ENCODE measurements at places on chromosomes 13 and 19.

GRCh38 chr13:89733829-89734228, 1613.7 kb upstream of the MIR17HG start:
- DNase-seq: no peak

- no peak for DNase-seq
These were observed 5.5 kb upstream of the KCTD4 start for GRCh38 chr13:45206340-45206739.

DNA sequence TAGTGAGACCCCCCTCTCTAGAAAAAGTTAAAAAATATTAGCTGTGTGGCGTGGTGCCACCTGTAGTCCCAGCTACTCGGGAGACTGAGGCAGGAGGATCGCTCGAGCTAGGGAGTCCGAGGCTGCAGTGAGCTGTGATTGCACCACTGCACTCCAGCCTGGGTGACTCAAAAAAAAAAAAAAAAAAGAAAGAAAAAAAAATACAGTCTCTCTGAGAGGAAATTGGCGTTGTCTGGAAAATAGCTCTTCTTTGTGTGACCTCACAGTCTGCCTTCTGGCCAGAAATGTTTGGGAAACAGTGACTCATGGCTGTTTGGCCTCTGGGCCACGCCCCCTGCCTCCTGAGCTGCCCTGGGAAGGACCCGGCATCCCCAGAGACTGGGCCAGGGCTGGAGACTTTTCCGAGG, 10.7 kb downstream of the MARCHF2 start:
- DNase-seq: peak; percentile 7

DNA sequence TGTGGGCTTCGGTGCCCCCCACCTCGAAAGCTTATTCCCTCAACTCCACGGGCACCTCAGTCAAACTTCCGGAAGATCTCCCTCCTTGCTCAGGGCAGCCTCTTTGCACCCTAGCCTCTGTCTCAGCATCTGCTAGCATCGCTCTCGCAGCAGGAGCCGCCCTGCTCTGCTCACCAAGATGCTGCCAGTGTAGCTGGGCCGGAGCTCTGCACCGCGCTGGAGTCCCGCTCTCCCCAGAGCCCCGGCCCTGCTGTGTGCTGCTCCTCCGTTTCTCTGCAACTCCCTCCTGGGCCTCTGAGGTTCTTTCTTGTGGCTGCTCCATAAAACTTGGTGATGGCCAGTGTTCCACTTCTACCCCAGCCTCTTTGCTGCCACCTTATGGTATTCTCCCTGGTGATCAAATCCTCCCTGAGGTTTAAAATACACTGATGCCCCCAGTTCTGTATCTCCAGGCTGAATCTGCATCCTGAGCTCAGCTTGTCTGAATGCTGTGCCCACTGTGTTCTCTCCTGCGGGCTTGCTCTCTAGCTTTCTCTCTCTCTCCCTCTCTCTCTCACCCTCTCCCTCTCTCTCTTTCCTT, 198.0 kb downstream of the UQCRFS1 start:
- DNase-seq: no peak

GRCh38 chr19:17721821-17722220, 2.5 kb downstream of the MAP1S start:
- DNase-seq: peak; percentile 26

DNA sequence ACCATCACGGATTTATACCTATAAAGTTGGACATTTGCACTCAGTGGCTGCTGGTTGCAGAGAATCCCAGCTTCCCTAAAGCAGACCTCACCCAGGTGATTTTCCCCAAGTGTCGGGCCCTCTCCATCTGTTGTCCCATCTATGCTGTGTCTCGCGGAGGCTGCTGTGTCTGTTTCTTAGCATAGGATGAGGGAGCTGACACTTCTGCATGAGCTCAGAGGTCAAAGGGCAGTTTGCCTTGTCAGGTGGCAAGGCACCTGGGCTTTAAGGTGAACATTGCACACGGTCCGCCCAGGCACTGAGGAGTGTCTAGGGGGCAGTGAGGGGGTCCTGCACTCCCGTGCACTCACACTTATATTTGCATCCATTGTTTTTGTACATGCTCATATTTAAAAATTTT, 151.6 kb downstream of the ZIC5 start:
- DNase-seq: no peak

DNA sequence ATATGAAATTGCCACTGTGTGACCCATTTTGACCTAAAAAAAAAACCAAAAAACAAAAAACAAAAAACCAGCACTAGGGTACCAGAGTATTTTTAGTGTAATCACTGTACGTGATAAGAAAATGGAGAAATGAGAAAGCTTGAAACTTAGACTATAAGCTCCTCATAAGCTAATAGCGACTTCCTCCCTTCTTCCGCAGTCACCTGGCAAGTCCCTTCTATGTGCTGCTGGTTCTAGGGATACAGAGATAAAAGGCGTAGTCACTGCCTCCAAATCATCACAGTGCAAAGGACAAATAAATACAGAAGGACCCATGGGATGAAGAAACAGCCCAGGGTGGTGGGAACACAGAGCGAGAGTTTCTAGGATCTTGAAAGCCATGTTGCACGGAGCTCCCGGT, 190.3 kb downstream of the TM9SF2 start:
- no peak for DNase-seq

- no peak for DNase-seq
These were observed 140.1 kb downstream of the RGCC start for GRCh38 chr13:41597348-41598041.

DNA sequence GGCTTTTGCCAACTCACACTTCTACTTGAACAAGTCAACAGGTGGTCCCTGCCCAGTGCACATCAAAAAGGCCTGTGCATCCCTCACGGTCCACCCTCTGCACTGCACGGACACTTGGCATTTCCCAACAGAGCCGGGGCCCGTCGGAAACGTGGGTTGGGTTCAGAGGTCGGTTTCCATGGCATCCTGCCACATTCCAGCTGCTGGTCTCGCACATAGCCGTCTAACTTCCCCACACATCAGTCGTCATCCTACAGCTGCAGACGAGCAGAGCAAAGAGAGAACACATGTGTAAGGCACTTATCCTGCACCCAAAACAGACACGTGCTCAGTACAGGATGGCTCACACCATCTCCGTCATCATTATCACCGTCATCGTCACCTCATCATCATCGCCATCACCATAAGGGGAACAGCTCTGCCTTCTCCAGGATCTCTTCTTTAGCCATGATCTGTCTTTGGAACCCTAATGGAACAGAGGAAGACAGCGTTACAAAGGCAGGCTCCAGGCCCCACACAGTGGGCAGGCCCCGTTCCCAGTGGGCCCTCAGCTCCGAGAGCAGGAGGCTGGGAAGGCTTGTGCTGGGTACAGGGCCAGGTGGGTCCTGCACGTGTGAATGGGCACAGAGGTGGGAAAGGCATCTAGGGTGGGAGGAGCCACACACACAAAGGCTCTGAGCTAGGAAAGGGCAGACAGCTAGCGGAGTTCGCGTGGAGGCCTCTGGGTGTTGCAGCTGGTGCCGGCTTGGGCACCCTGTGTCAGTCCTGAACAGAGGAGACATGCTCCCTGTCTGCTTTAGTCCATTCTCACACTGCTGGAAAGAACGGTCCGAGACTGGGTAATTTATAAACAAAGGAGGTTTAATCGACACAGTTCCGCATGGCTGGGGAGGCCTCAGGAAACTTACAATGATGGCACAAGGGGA, 170.8 kb upstream of the SOX1 start:
- DNase-seq: no peak

DNA sequence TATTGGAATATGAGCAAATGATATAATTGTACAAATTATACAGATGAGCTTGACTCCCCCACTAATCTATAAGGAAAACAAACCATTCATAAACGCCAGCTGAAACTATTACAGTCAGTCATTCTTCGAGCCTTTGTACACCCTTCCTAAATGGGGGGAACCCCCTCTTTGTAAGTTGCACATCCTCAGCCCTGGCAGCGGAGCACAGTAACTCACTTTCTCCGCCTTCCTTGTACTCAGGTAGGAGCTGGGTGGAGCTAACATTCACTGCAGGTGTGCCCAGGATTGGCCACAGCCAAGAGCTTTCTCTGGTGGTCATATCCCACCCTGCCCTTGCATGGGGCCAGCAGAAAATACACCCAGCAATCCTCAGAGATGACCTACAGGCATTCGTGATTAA, 28.6 kb downstream of the PIN1 start:
- DNase-seq: no peak

- no peak for DNase-seq
These were observed 60.1 kb downstream of the DCT start for GRCh38 chr13:94419304-94419924.

GRCh38 chr13:50133358-50133953, 118.2 kb downstream of the KCNRG start:
- DNase-seq: no peak

- no peak for DNase-seq
These were observed 12.4 kb downstream of the RFX1 start for GRCh38 chr19:13993590-13994300.

GRCh38 chr19:29429021-29429420, 96.8 kb upstream of the VSTM2B start:
- DNase-seq: no peak

- no peak for DNase-seq
These were observed 366.9 kb downstream of the KLF12 start for GRCh38 chr13:73767191-73767741.

DNA sequence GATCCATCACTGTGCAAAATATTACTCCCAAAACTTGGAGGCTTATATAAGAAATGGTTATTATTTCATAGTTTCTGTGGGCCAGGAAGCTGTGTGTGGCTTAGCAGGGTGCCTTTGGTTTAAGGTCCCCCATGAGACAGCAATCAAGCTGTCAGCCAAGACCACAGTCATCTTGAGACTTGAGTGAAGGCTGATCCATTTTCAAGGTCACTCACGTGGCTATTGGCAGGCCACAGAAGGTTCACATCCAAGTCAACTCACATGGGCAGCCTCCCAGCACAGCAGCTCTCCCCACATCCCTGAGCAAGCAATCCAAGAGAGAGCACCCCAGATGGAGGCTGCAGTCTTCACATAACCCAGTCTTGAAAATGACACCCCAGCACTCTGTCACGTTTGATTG, 537.4 kb downstream of the MYO16 start:
- no peak for DNase-seq

GRCh38 chr19:53394522-53394973, 401 bp upstream of the ZNF765 start:
- no peak for DNase-seq

DNA sequence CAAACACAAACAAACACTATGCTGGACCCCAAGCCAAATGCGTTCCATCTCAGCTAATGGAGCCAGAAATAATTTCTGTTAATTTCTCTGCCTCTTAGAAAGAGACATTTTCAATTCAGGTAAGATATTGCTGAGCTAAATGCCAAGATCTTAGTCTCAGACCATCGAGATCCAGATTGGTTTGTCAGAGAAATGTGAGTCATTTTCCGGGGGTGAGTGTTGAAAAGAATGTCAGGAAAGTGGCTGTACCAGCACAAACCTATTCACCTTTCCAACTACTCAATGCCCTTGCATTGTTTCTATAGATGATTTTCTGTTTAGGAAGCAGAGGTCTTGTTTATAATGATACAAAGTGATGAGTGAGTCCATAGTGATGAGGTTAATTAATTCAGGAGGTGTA, 266.8 kb upstream of the TSHZ3 start:
- no peak for DNase-seq

DNA sequence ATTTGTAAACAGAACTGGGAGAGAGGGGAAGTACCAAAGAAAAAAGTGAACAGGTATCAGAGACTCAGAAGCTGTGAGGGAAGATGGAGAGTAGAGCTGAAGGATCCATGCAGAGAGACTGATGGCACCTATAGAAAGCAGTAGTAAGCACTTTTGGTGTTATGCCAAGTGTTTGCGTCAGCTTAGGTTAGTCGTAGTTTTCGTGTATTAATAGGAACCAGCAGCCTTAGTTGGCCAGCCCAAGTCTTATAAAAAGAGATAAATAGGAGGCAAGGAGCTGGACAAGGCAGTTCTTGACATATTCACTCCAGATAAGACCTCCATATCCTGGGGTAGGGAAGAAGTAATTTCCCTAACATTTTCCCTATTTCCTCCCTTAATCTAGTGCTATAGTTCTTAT, 214.2 kb downstream of the OXGR1 start:
- DNase-seq: no peak

DNA sequence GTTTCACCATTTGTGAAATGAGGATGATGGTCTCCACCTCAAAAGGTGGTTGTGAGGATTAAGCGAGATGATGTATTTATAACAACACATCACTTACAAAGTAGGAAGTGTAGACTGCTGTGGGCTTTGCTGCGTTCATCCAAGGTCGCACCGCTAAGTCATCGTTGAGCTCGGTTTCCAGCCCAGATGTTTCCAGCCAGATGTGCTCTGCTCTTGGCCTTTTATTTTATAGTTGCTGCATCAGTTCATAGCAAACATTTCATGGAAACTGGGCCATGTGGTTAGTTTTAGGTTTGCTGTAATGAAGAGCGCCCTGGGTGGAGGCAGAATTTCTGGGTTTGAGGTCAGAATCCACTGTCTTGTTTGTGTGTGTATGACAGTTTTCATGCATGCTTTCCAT, 76.5 kb upstream of the RNF113B start:
- no peak for DNase-seq

- no peak for DNase-seq
These were observed 74.2 kb downstream of the TRPM4 start for GRCh38 chr19:49231804-49232203.

- peak; percentile 32 for DNase-seq
These were observed at the start of gene SLC25A15 for GRCh38 chr13:40789275-40790153. Gene SLC25A15 (plus strand): TSS chr13:40789611. CDS start chr13:40793227, 3,616 bp downstream.

GRCh38 chr19:55353356-55353802, 1.1 kb downstream of the COX6B2 start:
- no peak for DNase-seq

- DNase-seq: no peak
These were observed 7.1 kb downstream of the ARID3A start for GRCh38 chr19:932648-933552.

DNA sequence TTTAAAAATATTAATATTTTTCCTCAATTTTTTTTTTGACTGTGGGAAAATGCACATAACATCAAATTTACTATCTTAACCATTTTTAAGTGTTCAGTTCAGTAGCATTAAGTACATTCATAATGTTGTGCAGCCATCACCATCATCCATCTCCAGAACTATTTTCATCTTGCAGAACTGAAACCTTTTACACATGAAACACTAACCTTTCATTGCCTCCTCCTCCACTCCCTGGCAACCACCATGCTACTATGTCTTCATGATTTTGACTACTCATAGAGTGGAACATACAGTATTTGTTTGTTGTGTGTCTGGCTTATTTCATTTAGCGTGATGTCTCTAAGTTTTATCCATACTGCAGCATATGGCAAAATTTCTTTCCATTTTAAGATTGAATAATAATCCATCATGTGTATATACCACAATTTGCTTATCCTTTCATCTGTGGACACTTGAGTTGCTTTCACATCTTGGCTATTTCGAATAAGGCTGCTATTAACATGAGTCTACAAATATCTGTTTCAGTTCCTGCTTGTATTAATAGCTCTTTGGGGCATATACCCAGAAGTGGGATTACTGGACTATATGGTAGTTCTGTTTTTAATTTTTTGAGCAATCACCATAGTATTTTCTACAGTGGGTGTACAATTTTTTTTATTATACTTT, 376.4 kb downstream of the MTUS2 start:
- DNase-seq: no peak

GRCh38 chr13:25247360-25247759, 39.9 kb downstream of the MTMR6 start:
- DNase-seq: no peak
